Naive thymus-derived CD4-positive, alpha-beta T cell (primary cell): ENCODE measurements at places on chromosomes 5 and 9. TPM values are rescaled to one million over a fixed set of nuclear protein-coding genes. Genes with fewer than 3 reads are reported as not detected.
A peak's percentile ranks its signal among the peaks of the same experiment; 100 is the strongest.

Gene ABO
- 3.3 and 4.5 TPM in 2 replicates for total RNA-seq

Gene EGFL7
- total RNA-seq: 2.3 TPM

- H3K4me1 ChIP-seq: no peaks in the 10 kb centered on the region
- DNase-seq: no peak
- no peaks in the 10 kb centered on the region for H3K27me3 ChIP-seq
- no peak overlapping the region for H3K27ac ChIP-seq
- H3K36me3 ChIP-seq: no peaks in the 10 kb centered on the region
- H3K4me3 ChIP-seq: no peak overlapping the region
Measured at GRCh38 chr5:59496524-59497134, 396.9 kb downstream of the PDE4D start.

- H3K36me3 ChIP-seq: no peaks in the 10 kb centered on the region
- H3K4me3 ChIP-seq: no peak overlapping the region
Measured at GRCh38 chr5:78560000-78560855, 88.3 kb downstream of the LHFPL2 start.

DNA sequence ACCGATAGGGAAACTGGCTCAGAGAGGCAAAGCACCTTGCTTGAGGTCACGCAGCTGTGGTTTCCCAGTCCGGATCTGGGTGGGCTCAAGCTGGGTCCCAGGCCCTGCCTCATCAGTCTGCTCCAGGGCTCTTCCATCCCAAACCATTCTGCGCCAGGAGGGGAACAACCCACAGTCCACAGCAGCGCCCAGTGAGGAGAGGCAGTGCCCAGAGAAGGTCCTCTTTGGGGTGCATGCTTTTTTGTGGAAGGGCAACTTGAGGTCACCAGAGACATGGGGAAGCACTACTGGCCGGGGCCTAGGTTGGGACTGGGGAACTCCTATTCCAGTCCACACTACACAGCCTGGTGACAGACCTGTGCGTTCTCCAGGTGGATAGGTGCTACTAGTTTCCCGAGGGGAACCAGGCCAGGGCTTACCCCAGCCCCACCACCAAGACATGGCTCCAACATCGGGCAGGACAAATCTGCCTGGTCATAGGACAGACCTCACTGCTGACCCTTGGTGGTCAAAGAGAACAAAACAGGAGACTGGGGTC lies 62.5 kb upstream of the RNF130 start:
- no peaks in the 10 kb centered on the region for H3K4me1 ChIP-seq
- no peaks in the 10 kb centered on the region for H3K36me3 ChIP-seq
- no peaks in the 10 kb centered on the region for H3K27me3 ChIP-seq
- H3K4me3 ChIP-seq: no peak overlapping the region
- no peak for DNase-seq

DNA sequence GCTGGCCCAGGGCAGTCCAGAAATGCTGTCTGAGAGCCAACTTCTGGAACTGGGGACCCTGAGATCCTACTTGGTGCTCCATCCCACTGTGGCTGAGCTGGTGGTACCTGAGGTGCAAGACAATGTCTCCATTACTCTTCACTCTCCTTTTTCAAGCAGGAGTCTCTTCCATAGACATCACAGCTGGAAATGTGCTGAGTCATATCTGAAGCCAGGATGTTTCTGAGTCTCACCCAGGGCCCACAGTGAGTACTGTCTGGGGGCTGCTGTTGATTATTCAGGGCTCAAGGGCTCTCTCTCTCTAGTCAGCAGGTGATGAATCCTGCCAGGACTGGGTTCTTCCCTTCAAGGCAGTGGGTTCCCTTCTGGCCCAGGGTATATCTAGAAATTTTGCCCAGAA lies 145.2 kb upstream of the TAS2R1 start:
- H3K4me3 ChIP-seq: no peak overlapping the region
- H3K27me3 ChIP-seq: no peaks in the 10 kb centered on the region
- DNase-seq: no peak

DNA sequence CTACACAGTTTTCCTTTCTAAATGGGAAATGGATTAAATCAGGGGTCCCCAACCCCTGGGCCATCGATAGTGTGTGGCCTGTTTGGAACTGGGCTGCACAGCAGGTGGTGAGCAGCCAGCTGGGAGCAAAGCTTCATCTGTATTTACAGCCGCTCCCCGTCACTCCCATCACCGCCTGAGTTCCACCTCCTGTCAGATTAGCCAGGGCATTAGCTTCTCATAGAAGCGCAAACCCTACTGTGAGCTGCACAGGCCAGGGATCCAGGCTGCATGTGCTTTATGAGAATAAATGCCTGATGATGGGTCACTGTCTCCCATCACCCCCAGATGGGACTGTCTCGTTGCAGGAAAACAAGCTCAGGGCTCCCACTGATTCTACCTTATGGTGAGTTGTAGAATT lies 41.2 kb upstream of the FLT4 start:
- H3K27ac ChIP-seq: peak overlapping the region; percentile 75
- no peaks in the 10 kb centered on the region for H3K27me3 ChIP-seq
- H3K36me3 ChIP-seq: no peaks in the 10 kb centered on the region
- H3K4me1 ChIP-seq: peaks cover 61% of the 10 kb centered on the region

GRCh38 chr5:43609752-43610151 lies 6.8 kb downstream of the NNT start:
- no peak overlapping the region for H3K4me3 ChIP-seq
- no peaks in the 10 kb centered on the region for H3K27me3 ChIP-seq
- peaks cover 4% of the 10 kb centered on the region for H3K4me1 ChIP-seq
- H3K27ac ChIP-seq: no peak overlapping the region
- DNase-seq: no peak
- H3K36me3 ChIP-seq: peaks cover 33% of the 10 kb centered on the region

GRCh38 chr5:87570366-87570765 lies 157.6 kb upstream of the CCNH start:
- H3K27me3 ChIP-seq: no peaks in the 10 kb centered on the region
- no peak overlapping the region for H3K27ac ChIP-seq
- DNase-seq: no peak
- no peaks in the 10 kb centered on the region for H3K4me1 ChIP-seq
- no peak overlapping the region for H3K4me3 ChIP-seq
- no peaks in the 10 kb centered on the region for H3K36me3 ChIP-seq

DNA sequence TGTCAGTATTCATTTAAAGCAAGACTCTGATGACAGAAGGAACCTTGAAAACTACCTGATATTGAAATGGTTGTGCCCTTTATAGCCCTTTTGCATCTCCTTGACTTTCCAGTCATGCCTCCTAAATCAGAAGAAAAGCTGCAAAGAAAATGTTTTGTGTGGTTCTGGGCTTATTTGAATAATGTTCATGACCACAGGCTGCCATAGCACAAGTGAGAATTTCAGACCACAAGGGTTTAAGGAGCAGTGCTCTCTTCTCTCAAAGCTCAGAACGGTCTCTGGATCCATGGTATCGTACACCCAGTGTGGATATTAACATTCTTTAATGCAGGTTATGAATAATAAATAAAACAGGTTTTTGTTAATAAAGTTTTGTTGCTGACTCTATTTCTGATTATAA lies 54.2 kb downstream of the GPR107 start:
- DNase-seq: no peak
- H3K27me3 ChIP-seq: no peaks in the 10 kb centered on the region
- peaks cover 9% of the 10 kb centered on the region for H3K4me1 ChIP-seq
